Stimulated activated CD8-positive, alpha-beta memory T cell treated with anti-CD3 and anti-CD28 coated beads, Interleukin-15, amount 100 ng/mL, for 1 hour (primary cell): ENCODE measurements at places on chromosomes 6 and 20.

GRCh38 chr6:73713426-73714147 lies 17.6 kb downstream of the CD109 start:
- no peak for DNase-seq

- DNase-seq, result no peak
Observed at GRCh38 chr6:15593798-15594197, 69.0 kb downstream of the DTNBP1 start.

- DNase-seq, result no peak
Observed at GRCh38 chr6:81331526-81331925, 421.0 kb downstream of the TENT5A start.

- no peak for DNase-seq
Observed at GRCh38 chr20:208942-209566, 18.0 kb upstream of the DEFB129 start.

GRCh38 chr6:99241905-99242534 lies 107.5 kb downstream of the FAXC start:
- no peak for DNase-seq

GRCh38 chr20:50533061-50533460 lies 22.9 kb downstream of the PTPN1 start:
- no peak for DNase-seq

DNA sequence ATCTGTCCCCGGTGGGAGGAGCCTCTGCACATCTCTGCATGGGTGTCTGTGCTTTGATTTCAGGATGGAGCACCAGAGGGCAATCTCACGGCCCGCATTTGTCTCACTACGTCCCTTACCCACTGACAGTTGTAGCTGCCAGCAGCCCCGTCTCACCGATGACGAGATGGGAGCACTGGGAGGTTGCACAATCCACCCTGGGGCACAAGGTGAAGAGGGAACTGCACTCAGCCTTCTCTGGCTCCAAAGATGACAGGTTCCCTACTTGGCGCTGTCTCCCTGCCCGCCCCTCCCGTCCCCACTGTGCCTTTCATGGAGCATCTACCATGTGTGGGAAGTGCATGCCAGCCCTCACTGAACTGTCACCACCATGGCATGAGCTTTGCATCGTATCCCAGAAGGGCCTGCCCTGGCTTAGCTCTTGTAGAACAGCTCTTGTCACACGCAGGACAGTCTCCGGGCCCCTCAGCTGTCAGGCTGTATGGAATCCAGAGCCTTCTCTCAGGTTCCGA lies 99.9 kb upstream of the PMEPA1 start:
- no peak for DNase-seq

- DNase-seq, result no peak
Observed at GRCh38 chr6:89749918-89750317, 69.7 kb downstream of the MDN1 start.
